ENCODE measurements at places on chromosomes 4 and X. TPM values are rescaled to one million over a fixed set of nuclear protein-coding genes. Genes with fewer than 3 reads are reported as not detected.

RADX gene
- polyA plus RNA-seq, result 5.2 TPM

DNA sequence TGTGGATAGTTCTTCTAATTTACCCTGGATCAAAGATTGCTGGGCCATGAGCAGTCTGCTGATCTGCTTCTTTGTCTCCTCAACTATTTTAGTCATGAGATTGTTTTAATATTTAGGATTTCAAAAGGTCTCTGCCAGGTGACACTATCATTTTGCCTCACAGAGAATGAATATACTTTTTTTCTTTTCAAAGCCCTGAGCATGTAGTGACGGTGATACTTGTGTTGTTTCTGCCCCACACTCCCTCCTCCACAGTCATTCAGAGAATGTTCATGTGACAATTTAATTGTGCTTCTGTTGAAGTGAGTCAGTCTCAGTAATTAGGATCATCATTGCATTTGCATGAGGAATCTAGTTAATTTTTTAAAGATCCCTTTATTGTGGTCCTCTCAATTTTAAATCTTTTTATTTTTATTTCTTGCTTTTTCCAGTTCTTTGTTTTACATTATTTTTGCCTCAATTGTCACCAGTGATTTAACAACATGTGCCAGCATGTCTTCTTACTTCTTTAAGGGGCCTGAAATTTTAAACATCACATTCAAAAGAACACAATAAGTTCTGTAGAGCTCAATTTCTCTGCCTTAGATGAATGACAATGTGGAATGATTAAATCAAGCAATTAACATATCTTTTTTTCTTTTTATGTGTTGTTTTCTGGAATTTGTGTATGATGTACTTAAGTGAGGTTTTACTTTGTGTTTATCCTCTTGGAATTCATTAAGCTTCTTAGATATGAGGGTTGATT is 12.3 kb downstream of the MMRN1 start:
- DNase-seq, result no peak

ARX gene
- 0.43 TPM for polyA plus RNA-seq

ACE2 gene
- polyA plus RNA-seq, result 0.53 TPM

DNA sequence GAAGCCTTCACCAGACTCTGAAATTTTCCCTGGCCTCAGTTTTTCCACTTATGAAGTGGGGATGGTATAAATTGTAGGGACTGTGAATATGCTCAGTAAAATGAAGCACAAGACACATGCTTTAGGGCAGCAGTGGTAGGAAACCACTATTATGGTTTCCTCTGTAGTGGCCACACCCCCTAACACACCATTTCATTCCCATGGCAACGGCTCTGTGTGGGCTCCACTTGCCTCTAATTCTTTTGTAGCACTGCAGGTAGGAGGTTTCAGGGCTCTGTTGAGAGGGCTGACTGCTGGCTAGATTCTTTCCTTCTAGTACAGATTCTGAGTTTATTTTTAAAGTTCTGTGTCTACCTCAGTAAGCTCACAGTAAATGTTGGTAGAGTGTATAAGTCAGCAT is 3.5 kb upstream of the VMA21 start:
- no peak for DNase-seq

DNA sequence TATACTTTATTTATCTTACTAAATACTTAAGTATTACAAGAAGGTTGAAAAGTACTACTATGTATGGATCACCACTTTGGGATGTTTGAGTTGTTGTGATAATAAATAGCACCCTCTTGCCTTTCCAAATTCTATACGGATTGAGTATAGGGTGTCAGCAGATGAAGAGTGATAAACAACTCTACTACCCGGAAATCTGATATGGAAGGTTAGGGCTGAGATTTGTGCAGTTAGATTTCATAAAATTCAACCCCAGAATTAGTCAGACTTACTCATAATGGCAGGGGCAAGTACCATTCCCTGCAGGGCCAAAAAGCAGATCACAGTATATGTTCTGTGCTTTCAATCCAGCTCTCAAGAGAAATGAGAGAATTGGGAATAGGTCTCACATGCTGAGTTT is 1008.9 kb upstream of the PCDH7 start:
- DNase-seq, result no peak

GRCh38 chrX:153897899-153898298 is 6.6 kb upstream of the AVPR2 start:
- DNase-seq, result no peak

DNA sequence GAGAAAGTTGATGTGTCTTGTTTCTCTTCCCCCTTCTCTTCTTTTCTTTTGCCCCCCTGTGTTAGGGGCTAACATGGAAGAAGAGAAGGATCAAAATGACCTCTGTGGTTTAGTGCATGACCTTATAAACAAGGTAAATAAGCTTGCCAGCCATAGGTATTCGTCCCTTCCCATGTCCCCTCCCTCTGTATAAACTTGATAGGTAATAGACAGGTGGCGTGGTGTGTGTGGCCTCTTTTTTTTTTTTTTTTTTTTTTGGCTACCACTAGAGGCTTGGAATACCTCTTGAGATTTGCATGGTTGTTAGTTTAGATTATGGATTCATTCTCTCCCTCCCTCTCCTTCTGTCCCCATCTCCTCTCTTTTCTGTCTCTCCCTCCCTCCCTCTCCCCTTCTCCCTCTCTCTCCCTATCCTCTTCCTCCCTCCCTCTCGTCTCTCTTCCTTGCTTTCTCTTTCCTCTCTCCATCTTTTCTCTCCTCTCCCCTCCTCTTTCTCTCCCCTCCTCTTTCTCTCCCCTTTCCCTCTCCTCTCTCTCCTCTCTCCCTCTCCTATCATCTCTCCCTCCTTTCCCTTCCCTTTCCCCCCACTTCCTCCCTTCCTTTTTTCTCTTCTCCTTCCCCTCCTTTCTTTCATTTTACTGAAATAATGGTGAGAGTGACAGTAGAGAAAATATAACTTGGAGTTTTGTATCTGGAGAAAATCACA is 134.4 kb downstream of the AFF1 start:
- no peak for DNase-seq

AFAP1 gene
- polyA plus RNA-seq, result 5.3 TPM

DNA sequence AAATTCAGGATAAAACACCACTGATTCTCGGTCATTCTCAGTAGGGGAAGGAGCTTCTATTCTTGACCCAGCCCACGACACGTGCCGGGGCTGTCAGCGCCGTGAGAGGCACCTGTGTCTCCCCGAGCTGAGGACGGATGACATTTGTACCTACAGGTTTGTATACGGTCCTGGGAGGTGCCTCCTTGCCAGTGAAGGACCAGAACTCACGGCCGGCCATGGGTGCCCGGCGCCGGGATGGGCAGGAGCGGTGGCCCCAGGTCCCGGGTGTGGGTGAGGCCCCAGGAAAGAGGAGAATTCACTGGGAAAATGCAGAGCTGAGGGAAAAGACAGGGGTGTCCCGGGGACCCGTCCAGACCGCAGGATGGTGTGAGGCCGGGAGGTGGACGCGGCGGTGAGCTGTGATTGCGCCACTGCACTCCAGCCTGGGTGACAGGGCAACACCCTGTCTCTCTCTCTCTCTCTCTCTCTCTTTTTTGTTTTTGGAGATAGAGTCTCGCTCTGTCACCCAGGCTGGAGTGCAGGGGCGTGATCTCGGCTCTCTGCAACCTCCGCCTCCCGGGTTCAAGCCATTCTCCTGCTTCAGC is 48.9 kb upstream of the PPP2R3B start:
- no peak for DNase-seq

GRCh38 chrX:108312011-108312410 is 126.2 kb downstream of the COL4A6 start:
- peak; percentile 17 for DNase-seq

DNA sequence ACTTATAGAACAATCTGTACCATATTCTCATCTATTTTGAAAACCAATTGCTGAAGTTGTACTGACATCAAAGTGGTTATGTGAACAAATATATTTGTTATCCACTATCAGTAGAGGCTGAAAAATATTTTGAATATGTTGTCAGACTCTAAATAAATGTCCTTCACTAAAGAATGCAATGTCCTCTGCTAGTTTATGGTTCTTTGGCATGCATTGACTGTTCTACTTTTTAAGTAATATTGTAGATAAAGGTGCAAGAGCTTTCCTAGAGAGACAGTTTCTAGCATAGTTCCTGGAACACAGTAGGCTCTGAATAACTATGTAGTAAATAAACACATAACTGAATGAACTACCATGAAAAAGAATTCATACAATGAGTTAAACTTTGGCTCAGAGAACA is 18.2 kb upstream of the COX7B2 start:
- no peak for DNase-seq

GRCh38 chrX:134659761-134660160 is 1.5 kb upstream of the PLAC1 start:
- DNase-seq, result no peak

DNA sequence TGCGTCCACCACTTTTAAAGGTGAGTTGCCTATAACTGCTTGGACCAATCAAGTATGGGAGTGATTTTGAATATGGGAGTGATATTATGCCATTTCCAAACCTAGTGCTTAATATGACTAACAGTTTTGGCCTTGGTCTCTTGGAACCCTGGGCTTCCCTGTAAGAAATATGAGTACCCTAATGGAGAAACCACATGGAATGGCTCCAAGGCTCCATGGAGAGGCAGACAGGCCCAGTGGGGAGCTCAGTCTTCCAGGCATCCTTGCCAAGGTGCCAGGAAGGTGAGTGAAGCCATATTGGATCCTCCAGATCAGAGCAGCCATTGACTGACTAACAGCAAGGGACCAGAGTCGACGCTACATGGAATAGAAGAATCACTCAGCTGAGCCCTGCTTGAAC is 53.2 kb downstream of the MAML3 start:
- no peak for DNase-seq

DNA sequence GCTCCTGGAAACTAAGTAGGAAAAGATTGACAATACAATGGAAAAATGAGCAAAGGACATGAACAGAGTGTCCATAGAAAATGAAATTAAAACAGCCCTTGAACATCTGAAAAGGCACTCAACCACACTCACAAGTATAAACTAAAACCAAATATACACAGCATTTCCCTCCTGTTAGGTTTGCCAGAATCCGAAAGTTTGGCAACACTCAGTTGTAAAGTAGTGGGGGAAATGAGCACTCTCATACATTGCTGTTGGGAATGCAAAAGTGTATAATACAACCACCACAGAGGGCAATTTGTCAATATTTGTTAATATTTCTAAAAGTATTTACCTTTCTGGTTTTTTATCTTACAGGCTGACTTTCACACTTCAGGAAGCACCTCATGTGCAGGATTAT is 84.2 kb upstream of the TMEM164 start:
- peak; percentile 67 for DNase-seq

DNA sequence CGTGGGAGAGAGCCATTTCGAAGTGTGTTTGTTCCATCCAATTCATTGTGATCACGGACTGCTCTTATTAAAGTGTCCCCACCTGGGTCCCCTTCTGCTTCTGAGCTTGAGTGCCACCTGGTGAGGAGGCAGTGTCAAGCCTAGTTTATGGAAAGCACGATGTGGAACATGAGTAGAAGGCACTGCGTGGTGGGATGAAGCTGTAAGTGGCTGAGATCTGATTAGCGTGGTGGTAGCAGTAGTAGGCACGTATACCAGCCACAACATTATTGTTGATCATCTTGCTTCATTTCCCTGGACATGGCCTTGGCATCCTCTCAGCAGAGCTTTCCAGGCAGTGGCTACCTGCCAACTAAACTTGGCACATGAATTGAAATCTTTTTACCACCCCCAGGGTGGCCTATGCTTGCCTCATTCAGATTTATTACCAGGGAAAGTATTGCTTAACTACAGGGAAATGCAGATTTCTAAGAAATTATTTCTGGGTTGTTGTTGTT is 46.4 kb downstream of the GPAT3 start:
- DNase-seq, result peak; percentile 88

- DNase-seq, result peak; percentile 25
Measured at GRCh38 chrX:20571611-20572010, 304.9 kb upstream of the RPS6KA3 start.

GRCh38 chr4:102551958-102552565 is 50.9 kb downstream of the NFKB1 start:
- no peak for DNase-seq

DNA sequence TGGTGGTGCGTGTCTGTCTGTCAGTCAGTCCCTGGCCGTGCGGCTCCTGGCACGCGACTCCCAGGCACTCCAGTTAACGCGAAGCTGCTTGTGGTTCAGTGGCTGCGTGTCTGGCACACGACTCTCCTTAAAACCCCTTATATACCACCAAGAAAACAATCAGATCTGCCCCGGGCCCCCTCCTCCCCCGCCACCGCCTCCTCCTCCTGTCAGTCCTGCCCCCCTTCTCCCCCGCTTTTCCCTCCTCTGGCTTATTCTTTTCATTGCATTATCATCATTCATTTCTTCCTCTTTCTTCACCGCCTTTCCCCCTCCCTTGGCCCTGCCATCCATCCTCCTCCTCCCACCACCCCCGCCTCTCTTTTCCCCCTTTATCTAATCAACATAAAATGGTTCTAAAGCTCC is at the start of gene NEUROG2:
Gene NEUROG2, minus strand, starts transcription at position 115 of the 405 bp plus-strand sequence. CDS start 705 bp downstream, outside the sequence.
- DNase-seq, result no peak

DNA sequence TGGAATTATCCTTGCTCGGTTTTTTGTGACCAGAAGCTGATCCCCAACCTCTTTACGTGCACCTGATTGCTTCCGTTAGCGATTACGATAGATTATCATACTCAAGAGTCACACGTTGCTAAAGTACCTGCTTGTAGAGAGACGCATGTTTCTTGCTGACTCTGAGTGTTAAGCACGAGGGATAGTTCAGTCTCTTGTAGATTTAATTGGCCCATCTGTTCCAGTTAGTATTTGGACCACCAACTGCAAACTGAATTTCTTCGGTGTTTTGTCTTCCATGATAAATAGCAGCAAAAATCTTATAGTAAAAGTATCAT is 516 bp upstream of the COX18 start:
- DNase-seq, result no peak

- no peak for DNase-seq
Measured at GRCh38 chr4:113077575-113077974, 28.1 kb downstream of the ANK2 start.

- no peak for DNase-seq
Measured at GRCh38 chrX:105063743-105064142, 156.8 kb downstream of the TEX13A start.

- DNase-seq, result no peak
Measured at GRCh38 chr4:153647975-153648374, 36.1 kb upstream of the TLR2 start.

SLC16A2 gene
- polyA plus RNA-seq, result 2.1 TPM

TCEAL6 gene
- not detected for polyA plus RNA-seq

- peak; percentile 85 for DNase-seq
Measured at GRCh38 chr4:42396752-42397634, at the start of gene SHISA3. SHISA3 (plus strand) TSS chr4:42397488; CDS start chr4:42398057, 569 bp downstream.

- no peak for DNase-seq
Measured at GRCh38 chr4:6123116-6123515, 77.2 kb downstream of the JAKMIP1 start.

DNA sequence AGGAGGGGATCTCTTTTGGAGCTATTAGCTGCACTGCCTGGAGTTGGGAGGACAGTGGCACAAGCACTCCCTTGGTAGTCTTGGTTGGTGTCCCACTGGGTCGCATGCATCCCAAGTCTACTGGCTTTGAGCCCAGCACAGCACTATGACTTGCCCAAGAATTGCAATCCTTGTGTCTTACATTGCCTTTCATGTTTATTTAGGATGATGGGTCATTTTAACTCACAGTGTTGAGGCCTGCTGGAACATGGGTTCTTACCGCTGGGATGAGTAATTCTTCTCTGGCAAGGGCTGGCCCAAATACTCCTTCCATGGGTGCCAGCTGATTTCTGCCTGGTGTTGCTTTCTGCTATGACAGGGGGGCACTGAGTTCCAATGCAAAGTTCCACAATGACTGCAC is 185.5 kb downstream of the TEX13C start:
- DNase-seq, result no peak

STOX2 gene
- 2.0 TPM for polyA plus RNA-seq

AFF2 gene
- polyA plus RNA-seq, result 1.2 TPM

ARAP2 gene
- polyA plus RNA-seq, result 5.9 TPM

P2RY4 gene
- polyA plus RNA-seq, result 0.06 TPM

GRCh38 chrX:30713061-30713525 is 59.9 kb downstream of the GK start:
- DNase-seq, result peak; percentile 55

Data from lung (tissue), 17 donors.